COR-L47 (cell line): ENCODE measurements at places on chromosomes 6 and 20.

- peak; percentile 30 for DNase-seq
Measured at GRCh38 chr6:13615792-13616120, 621 bp downstream of the NOL7 start.

GRCh38 chr6:44225579-44226325 lies 2.4 kb downstream of the SLC29A1 start:
- peak; percentile 40 for DNase-seq

DNA sequence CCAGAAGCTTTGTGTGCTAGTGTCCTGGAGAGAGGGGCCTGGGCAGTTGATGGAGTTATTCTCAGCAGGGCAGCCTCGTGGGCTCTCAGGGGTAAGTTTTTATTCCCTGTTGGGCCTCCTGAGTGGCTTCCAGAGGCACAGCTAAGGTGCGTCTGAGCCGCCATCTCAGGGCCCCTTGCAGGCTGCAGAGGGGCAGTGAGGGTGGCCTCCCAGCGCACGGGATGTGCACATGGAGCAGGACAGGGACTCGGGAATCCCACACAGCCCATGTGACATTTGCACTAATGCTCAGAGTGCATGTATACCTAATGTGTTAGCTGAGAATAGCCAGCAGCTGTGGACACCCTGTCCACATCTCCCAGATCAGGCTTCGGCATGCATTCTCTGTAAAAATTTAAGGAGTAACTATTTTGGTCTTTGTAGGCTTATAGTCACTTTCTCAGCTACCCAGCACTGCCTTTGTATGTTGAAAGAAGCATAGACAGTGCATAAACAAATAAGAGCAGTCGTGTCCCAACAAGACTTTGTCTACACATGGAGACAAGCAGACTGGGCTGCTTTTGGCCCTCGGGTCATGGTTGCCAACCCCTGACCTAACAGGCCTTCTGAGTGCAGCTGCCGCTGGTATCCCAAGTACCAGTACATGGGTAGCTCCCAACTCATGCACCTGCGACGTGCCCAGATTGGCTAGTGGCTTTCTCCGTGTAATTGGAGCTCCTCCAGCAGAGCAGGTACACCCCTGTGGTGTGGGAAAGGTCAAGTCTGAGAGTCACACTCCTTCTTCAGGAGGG lies 18.6 kb upstream of the CST9L start:
- no peak for DNase-seq

DNA sequence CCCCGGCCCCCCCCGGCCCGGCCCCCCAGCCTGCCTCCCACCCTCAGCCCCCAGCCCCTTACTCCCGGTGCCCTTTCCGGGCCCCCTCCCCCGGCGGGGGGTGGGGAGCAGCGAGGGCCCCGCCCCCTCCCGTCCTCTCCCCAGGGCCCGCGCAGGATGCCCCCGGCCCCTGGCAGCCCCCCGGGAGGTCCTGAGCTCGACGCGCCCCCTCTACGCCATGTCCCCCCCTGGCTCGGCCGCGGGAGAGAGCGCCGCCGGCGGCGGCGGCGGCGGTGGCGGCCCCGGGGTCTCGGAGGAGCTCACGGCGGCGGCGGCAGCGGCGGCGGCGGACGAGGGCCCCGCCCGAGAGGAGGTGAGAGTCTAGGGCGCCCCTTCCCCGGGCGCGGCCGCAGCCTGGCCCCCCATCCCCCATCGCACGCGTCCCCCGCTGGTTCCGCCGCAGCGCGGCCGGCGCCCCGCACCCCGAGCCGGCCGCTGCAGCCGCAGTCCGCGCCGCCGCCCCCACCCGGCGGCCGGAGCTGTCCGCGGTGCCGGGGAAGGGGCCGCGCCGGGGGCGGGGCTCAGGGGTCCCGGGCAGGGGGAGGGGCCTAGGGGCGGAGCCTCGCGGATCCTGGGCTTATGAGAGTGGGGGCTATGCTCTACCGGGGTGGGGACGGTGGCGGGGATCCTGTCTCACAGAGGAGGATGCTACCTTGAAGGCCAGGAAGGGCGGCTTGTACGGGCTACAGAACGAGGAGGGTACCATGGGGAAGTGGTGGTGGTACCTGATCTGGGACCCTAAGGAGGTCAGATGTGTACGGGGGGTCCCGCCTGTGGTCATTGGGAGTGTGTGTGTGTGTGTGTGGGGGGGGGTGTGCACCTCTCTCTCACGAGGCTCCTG lies 516 bp downstream of the TMEM151B start:
- peak; percentile 46 for DNase-seq

DNA sequence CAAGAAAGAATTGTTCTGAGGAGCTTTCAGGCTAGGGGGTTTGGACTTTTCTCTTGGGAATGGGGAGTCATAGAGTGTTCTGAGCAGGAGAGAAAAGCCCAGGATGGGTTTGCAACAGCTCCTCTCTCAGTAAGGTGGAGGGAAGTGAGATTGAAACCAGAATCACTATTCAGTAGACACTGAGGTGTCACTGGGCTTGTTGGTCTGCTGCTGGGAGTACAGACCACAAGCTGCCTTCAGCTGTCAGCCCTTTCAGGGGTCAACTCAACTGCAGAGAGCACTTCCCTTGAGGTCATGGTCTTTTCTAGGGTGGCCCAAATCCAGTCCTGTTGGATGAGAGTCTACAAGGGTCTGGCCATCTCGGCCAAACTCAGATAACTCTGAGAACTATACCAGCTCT lies 12.9 kb upstream of the FOXA2 start:
- no peak for DNase-seq

DNA sequence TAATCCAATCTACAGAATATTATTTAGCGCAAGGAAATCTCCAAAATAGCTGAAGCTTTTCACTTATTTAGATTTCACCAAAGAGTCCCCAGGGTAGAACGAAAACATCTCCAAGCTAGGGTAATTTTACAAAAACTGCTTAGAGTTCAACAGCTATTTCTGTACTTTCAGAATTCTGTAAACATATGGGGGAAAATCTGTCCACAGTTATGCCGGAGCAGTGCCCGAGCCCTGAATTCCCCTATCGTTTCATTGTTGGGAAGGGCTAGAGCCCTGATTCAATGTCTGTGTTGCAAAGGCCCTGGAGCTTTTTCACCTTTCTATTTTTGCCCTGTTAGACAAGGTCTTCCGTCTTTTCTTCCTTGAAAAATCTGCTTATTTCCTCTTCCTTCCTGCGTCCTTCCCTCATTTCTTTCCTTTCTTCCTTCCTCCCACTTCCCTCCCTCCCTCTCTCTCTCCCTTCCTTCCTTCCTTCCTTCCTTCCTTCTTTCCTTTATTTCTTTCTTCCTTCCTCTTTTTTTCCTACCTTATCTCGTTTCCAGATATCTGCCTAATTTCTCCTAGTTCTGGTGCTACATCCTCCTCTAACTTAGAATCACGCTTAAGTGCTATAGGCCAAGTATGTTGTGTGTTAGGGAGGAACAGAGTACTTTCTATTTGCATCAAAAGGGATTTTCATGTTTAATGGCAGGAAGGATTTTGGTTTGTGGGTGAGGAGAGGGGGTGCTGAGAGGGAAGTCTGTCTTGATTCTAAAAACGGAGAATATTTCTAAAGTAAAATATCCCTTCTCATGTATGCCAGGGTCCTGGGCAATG lies 122.5 kb upstream of the BMP2 start:
- no peak for DNase-seq

DNA sequence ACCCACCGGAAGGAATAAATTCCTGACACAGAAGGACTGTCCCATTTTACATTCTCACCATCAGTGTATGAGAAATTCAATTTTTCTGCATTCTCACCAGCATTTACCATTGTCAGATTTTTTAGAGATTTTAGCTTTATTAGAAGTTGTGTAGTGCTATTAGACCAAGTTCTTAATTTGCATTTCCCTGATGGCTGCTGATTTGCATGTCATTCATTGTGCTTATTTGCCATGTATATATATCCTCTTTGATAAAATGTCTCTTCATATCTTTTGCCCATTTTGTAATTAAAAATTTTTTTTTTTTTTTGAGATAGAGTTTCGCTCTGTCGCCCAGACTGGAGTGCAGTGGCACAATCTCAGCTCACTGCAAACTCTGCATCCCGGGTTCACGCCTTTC lies 9.8 kb upstream of the HLA-DRB5 start:
- no peak for DNase-seq

GRCh38 chr6:11181478-11182136 lies 50.9 kb downstream of the NEDD9 start:
- DNase-seq: no peak

DNA sequence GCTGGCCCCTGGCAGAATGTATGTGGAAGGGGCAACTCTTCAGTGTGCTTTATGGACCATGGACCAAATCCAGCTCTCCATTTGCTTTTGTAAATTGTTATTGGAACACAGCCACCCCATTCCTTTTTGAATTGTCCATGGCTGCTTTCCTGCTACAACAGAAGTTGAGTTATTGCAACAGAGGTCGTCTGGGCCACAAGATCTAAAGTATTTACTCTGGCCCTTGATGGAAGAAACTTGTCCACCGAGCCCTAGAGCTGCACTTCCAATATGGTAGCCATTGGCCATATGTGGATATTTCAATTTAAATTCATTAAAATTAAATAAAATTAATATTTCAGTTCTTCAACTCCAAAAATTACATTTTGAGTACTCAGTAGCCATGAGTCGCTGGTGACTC lies 543.5 kb downstream of the PTPRT start:
- no peak for DNase-seq
